ENCODE measurements at places on chromosomes 16 and 17.

DNA sequence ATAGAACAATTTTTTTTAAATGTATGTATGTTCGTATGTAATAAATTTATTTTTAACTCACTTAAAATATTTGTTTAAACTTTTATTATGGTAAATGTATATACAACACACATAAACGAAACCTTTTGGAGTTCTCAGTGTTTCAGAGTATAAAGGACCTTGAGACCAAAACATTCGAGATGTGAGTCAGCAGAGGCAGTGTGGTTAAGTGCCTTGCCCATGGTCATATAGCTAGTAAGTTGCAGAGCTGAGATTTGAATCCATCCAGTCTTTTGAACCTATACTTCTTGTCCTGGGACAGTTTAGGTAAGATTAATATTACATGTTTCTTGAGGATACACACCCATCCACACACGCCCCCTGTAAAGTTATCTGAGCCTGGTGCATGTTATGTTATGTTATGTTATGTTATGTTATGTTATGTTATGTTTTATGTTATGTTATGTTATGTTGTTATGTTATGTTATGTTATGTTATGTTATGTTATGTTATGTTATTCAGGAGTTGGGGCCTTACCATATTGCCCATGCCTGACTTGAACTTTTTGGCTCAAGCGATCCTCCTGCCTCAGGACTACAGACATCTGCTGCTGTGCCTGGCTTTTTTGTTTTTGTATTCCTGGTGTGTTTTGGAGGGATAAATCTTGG, 41.8 kb downstream of the TNRC6A start:
- no peak for DNase-seq

DNA sequence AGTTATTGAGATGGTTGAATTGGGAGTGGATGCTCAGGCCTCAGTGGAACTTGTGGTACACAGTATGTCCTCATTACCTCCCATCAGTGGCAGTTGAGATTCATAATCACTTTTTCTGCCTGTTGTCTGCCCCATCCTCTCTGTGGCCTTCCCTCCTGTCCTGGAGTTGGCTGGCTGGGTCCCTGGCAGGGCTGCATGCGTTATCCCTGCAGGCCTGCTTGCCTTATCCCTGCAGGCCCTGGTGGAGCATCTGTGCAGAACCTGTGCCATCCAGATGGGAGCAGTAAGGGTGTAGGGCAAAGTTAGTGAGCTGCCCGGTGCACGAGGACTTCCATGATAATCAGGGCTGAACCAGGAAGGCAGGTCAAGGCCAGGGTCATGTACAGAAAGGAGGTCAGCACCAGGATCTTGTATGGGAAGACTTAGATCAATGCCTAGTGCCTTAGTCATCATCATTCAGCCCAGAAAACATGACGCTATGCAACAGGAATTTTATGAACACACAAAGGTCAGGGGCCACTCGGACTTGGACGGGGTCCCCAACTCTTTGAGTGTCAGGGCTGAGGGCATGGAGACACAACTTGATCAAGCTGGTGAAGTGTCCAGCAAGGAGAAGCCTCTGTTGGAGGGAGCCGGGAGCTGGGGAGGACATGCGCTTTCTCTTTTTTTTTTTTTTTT, 47.2 kb downstream of the ABCC1 start:
- DNase-seq, result peak; percentile 36

DNA sequence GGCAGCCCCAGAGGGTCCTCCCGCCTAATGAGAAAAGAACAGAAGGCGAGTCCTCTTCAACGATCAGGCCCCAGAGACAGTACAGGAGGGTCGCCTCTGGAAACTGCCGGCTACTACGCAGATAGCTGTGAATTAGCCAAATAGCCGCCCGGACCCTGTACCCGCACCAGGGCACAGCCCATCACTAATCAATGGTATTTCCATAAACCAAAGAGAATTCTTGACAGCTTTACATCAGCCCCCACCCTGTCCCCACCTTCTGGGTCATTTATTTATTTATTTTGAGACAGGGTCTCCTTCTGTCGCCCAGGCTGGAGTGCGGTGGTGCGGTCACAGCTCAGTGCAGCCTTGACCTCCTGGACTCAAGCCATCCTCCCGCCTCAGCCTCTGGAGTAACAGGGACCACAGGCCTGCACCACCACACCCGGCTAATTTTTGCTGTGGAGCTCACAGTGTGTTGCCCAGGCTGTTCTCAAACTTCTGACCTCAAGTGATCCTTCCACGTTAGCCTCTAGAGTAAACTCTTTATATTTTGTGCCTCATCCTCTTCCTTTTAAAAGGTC, 805 bp upstream of the CLCN7 start:
- DNase-seq, result no peak

DNA sequence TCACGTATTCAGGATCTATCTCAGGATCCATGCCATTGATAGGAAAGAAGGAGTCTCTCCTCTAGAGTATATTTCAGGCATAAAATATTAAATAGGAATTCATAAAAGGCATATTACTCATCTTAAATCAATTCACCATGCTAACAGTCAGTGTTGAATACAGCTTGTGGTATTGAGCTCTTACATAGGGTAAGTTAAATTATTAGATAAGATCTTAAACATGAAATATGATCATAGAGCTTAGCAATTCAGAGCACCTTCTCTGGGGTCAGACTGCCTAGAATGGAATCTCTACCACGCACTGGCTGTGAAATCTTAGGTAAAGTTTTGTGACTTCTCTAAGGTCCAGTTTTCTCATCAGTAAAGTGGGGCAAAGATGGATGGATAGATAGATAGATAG, 20.7 kb downstream of the MARCHF10 start:
- no peak for DNase-seq

DNA sequence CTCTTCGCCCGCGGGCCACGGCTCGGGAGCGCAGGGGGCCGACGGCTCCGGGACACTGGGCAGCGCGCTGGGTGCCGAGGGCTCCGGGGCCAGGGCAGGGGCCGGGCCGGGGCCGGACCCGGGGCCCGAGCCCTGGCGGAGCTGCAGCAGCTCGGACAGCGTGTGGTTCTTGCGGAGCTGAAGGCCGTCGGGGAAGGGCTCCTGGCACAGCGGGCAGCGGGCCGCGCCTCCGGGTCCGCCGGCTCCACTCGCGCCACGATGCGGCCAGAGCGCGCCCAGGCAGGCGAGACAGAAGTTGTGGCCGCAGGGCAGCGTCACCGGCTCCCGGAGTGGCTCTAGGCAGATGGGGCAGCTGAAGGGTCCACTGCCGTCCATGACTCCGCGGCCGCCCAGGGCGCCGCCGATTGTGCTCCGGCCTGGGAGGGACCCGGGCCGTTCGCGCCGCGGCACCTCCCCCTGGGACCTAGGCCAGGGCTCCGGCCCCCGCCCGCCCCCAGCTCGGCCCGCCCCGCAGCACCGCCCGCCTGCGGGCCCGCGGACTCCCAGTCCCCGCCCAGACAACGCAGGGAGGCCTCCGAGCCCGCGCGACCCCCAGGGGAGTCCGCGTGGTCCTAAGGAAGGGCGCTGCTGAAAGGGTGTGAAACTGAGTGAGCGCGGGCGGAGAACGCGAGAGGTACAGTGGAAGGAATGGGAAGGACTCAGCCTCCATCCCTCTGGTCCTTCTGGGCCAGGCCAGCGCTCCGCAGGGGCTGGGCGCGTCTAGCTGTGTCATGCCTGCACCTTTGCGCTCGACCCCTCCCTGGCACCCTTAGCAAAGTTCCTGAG, at the start of gene TRIM47:
Gene TRIM47, minus strand, starts transcription at position 408 of the 825 bp plus-strand sequence. Its CDS starts 33 bp downstream, at position 375.
- peak; percentile 66 for DNase-seq

GRCh38 chr17:7716901-7717755, at the start of gene DNAH2:
DNAH2 (plus strand) TSS chr17:7717744; CDS start chr17:7719735, 1,991 bp downstream.
- DNase-seq, result peak; percentile 98

DNA sequence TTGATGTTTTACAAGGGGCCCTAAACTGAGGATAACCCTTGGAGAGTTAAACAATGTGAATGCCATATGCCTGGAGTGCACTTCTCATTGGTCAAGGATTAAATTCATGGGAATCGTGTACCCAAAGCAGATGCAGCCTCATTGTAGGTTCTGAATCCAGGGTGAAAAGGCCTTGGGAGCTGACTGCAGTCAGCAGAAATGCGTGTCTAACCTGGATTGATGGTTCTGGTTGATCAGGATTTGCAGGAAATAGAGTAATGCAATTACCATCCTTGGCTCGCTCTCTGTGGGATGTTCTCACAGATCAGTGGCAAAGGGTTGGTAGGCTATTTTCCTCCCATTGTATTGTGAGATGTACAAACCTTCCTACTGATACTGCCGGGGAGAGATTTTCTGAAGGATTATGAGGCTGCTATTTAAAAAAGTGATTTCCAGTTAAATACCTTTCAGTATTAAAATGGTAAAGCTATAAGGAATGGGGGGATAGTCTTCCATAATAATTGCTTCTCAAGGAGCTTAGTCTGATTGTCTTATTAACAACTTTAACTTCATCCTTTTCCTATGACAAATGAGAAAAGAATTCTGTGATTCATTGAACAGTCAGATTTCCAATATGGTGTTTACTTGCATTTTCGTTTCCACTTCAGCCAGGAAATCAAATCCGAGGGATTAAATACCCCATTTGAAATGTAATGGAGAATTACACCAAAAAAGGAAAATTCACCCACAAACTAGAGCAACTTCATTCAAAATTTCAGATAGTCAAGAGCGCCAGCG, 1028.1 kb upstream of the EEF2KMT start:
- DNase-seq, result no peak

DNA sequence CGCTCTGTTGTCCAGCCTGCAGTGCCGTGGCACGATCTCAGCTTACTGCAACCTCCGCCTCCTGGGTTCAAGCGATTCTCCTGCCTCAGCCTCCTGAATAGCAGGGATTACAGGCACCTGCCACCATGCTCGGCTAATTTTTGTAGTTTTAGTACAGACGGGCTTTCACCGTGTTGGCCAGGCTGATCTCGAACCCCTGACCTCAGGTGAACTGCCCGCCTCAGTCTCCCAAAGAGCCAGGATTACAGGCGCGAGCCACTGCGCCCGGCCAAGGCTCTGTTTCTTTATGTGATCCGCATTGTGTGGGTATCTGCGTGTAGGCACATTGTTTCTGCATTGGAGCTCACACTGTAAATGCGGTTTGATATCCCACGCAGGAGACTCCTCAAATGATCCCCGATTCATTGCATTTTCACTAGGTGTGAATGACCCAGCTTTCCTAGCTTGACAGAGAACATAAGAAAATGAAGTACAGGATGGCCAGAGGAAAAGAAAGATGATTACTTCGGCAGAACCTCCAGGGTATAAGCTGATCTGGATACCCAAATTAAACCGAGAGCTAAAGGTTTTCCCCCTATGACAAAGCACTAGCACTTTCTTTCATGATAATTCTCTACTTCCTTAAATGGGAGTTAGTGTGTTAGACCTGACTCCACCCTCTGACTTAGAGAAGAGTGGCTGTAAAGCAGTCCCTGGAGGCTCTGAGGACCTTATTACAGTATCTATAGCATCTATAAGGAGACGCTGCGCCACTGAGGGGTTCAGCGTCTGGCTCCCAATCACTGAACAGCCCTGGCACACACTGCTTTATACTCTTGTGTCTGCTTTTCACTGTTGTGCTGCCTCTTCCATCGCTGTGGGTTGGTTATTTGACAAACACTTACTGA, 17.3 kb downstream of the COTL1 start:
- DNase-seq, result no peak

GRCh38 chr16:64983963-64984362, 137.9 kb downstream of the CDH11 start:
- peak; percentile 62 for DNase-seq

DNA sequence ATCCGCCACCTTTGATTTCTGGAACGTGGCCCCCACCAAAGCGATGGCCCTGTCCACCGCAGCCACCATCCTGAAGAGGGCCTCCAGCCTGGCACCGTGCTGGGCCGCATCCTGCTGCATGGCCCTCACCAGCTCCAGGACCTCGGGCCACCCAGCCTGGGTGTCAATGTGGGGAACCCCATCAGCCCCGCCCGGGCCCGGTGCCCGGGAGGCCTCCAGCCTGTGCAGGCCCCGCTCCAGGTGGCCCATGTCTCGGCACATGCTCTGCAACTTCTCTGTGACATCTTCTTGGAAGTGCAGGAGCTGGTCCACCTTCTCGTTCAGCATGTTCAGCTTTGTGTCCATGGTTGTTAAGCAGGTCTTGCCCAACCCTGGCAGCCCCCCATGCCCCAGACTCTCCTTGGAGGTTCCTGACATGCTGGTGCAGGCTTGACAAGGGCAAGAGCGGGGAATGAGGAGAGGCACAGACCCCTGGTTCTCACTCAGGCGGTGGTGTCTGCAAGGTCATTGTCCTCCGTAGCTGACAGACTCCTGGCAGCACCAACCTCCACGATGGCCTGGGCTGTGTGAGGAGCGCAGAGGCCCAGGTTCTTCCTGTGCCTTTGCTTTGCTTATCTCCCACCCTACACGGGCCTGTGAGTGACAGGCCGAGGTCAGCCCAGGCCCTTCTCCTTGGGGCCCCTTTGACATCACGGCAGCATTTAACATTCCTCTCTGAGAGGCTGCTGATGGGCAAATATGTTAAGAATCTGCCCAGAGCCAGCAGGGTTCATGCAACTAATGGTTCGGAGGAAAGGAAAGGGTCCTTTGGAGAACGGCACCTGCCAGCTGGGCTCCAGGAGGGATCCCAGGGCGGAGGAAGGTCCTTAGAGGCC, at the start of gene MYLK3:
Gene MYLK3, minus strand, starts transcription at position 568 of the 875 bp plus-strand sequence. Its CDS starts 151 bp downstream, at position 417.
- peak; percentile 62 for DNase-seq

- no peak for DNase-seq
Measured at GRCh38 chr17:44077595-44077909, 7.0 kb downstream of the G6PC3 start.

GRCh38 chr17:10192972-10193371, 5.4 kb downstream of the GAS7 start:
- no peak for DNase-seq

DNA sequence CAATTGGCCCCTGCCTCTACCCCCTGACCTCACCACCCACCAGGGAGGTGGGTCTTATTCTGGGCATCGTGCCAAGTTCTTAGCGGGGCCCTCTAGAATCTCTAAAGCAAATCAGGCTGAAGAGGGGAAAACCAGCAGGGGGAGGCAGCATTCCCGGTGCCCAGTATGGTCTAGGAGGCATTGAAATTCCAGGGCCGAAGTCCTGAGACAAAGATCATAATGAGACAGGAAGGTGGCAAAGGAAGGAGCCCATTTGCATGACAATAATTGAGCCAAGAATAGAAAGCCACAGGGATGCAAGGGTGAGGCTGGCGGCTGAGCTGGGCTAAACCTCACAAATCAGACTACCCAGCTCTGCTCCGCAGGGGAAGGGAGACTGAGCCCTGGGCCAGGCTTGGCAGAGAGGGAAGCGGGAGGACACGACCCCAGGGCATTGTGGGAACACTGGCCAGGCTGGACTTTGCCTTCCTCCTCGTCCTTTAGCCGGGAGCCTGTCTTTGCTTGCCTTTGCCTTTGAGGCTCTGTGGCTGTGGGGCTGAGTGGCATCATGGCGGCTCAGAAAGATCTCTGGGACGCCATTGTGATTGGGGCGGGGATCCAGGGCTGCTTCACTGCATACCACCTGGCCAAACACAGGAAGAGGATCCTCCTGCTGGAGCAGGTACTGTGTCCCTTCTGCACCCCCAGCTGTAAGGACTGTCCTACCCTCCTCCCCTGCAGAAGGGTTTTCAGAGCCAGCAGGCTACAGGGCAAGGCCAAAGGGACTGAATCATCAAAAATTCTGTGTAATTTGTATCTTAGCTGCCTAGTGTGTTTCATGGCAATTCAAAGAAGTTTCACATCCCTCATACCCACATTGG, at the start of gene PIPOX:
Gene PIPOX, plus strand, starts transcription at position 463 of the 860 bp plus-strand sequence. Its CDS starts 85 bp downstream, at position 548.
- DNase-seq, result peak; percentile 90

GRCh38 chr17:40086150-40087044, 14.0 kb downstream of the NR1D1 start:
- peak; percentile 70 for DNase-seq

- no peak for DNase-seq
Measured at GRCh38 chr16:68227850-68228553, 7.9 kb downstream of the ESRP2 start.

Data from eye (tissue), 1 donor.